Bronchial epithelial cell (primary cell): ENCODE measurements at places on chromosomes 11 and 22.

DNA sequence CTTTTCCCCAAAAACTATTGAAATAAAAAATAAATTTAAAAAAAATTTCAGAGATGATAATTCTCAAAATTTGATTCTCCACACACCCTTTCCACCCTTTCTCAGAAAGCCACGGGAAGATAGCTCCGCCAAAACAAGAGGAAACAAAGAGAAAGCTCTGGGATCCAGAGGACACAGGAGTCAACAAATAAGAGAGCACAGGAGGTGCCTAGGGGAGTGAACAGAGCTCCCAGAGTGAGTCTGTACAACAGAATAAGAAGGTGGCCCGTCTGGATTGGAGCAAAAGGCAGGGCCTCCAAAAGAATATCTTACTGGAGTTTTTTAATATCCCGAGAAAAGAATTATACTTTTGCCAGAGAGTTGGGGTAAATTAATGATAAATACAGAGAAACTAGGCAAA is 96.3 kb upstream of the DRD2 start:
- DNase-seq = no peak

- no peak for DNase-seq
Measured at GRCh38 chr11:11504071-11504470, 117.7 kb downstream of the GALNT18 start.

DNA sequence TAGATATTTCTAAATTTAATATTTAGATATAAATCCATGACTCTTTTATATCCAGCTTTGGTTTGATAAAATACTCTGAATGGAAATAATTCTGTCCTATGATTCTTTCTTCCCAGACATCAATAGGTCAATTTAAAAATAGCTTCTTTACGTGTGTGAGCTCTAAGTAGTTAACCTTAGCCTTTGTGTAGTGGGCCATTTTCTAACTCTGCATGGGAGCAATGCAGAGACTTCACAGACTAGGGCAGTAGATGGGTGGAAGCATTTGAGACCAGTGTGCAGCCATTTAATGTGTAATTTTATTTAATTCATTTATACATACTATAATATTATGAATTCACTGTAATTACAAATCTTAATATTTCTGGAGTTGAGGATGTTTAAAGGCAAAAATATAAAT is 23.8 kb downstream of the GAS2 start:
- no peak for DNase-seq

DNA sequence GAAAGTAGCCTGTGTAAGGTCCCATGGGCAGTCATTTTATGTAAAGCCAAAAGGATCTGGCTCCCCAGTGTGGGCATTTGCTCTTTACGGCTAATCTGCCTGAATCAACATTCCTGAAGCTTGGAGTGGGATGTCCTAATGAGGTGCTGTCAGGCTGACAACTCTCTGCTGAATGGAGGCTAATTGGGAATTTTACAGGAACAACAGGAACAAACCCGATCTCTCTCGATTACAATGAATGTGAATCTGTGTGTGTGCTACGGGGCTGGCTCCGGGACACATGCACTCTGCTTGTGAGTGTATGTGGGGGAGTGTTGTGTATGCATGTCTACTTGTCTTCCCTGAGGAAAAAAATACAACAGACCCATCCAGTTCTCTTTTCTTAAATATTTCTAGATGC is 415.2 kb downstream of the TENM4 start:
- no peak for DNase-seq

DNA sequence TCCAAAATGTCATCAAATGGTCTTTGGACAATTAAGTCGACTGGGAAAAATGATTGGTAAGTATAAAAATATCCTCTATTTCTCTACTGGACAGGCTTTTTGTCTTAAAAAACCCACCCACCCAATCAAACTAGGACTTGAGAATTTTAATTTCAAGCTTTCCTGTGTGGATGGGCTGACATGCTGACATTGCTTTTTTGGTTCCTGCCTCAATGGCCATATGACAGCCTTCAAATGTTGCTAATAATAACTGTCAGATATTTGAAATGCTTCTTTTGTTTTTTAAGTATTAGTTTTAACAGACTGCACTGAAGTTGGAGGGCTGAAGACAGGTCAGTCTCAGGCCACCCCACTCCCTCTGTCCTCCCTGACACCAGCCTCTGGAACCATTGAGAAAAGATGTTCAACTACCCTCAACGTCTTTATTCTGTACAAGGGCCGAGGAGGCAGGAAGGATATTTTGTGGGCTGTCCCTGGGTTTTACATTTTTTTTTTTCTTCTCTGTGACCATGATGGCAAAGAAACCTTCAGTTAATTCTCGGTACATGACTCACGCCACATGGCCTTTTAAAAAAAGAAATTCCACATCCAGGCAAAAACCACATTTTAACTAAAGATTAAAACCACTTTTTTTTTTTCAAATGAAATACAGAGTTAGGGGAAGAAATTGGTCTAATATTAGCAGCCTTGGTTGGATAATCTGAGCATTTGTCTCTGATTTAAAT is 130.4 kb downstream of the SLC1A2 start:
- no peak for DNase-seq

DNA sequence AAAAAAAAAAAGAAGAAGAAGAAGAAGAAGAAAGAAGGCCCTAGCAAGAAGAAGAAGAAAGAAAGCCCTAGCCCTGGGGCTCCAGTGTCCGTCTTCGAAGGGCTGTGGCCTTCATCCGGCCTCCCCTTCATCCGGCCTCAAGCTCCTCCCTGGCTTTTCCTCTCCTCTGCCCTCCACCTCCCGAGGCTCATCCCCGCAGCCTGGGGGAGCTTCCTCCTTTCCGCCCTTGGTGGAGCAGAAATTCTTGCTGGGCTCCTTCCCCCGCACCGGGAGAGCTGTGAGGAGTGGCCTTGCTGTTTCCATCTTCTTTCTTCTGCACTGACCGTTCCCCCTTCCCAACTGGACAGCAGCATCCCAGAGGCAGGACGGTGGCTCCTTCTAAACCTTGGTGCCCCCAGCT is 9.5 kb upstream of the LTO1 start:
- DNase-seq = no peak

DNA sequence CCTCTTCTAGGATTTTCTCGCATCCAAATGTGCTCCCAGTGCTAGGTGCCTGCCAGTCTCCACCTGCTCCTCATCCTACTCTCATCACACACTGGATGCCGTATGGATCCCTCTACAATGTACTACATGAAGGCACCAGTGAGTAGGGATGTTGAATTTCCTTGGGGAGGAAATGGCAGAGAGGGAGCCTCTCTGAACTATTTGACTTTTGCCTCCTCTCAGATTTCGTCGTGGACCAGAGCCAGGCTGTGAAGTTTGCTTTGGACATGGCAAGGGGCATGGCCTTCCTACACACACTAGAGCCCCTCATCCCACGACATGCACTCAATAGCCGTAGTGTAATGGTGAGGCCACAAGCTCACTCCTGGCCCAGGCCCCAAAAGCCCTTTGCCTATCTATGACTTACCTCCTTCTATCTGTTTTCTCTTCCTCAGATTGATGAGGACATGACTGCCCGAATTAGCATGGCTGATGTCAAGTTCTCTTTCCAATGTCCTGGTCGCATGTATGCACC is 2.5 kb downstream of the TAF10 start:
- DNase-seq = no peak

DNA sequence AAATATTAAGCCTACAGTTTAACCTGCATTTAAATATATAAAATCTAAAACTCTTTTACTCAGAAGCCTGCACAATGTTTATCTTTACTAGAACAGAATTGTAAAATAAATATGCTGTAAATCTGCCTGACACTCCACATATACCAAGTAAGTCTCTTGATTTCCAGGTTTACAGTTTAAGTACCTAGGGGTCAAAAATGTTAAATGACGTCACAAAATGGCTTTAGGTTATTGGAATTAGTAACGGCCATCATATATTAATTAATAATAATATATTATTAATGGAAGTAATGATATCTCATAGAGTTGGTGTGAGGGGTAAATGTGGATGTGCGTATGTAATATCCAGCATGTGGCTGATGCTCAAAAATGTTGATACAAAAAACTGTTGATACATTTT is 114.8 kb upstream of the ANO5 start:
- DNase-seq = no peak

- DNase-seq = no peak
Measured at GRCh38 chr11:45050111-45050510, 96.3 kb upstream of the PRDM11 start.

DNA sequence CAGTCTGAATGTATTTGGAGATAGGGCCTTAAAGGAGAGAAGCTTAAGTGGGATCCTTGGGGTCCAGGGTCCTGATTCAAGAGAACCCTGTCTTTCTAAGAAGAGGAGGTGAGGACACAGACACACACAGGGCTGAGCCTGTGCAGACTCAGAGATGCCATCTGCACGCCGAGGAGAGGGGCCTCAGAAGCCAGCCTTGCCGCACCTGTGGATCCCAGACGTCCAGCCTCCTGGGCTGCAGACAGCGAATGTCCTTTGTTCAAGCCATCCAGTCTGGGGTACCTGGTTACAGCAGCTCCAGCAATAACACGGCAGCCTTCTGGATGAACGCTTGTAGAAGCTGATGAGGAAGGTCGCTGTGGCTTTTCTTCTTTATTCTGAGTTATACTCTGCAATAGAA is 1086.1 kb downstream of the BRD1 start:
- DNase-seq = no peak

- DNase-seq = peak; percentile 53
Measured at GRCh38 chr11:115334932-115335788, 169.1 kb downstream of the CADM1 start.

- DNase-seq = no peak
Measured at GRCh38 chr11:85661972-85662664, 2.8 kb downstream of the CREBZF start.

GRCh38 chr22:24685531-24686190 is 82.7 kb downstream of the GGT1 start:
- no peak for DNase-seq
